LHCN-M2 (cell line): ENCODE measurements at places on chromosomes 5 and 9. TPM values are rescaled to one million over a fixed set of nuclear protein-coding genes. Genes with fewer than 3 reads are reported as not detected.

- DNase-seq, result no peak
Measured at GRCh38 chr5:53337827-53338226, 142.6 kb upstream of the FST start.

Gene NUTM2F
- total RNA-seq, result not detected in 2 replicates

Gene PIP5K1B
- not detected in 2 replicates for total RNA-seq

GRCh38 chr9:89796606-89797005 is 191.8 kb downstream of the GADD45G start:
- no peak for DNase-seq

Gene IFNA13
- total RNA-seq, result not detected in 2 replicates

DNA sequence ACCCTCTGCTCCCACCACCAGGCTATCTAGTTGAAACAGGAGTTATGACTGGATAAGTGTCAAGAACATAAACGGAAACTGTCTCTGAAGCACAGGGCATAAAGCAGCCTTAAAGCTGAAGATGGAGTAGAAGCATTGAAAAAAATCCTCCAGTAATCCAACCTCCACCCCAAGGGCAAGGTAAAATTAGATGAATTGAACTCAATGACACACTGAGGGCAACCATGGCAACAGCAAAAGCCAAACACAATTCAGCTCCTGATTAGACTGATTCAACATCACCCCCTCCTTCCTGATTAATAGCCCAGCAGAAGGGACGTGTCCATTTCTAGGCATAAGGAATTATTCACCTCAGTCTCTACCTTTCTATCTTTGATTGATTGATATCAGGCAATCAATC is 183.2 kb upstream of the MAP3K1 start:
- DNase-seq, result no peak

DNA sequence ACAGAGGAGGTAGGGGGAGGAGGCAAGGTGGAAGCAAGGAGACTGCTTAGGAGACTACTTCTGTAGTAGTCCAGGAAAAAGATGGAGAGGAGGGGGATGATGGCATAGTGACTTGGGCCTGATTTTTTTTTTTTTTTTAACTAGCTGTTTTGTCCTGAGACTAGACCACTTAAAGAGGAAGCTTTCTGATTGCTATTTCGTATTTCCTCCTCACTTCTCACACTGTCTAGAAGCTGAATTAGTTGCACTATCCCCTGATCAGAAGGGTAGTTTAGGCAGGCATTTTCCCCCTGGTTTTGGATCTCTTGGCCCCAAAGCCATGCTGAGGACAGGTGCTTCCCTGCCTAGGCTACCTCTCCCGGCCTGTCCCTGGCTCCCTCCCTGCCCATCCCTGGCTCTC is 14.9 kb downstream of the LARP1 start:
- DNase-seq, result no peak

DNA sequence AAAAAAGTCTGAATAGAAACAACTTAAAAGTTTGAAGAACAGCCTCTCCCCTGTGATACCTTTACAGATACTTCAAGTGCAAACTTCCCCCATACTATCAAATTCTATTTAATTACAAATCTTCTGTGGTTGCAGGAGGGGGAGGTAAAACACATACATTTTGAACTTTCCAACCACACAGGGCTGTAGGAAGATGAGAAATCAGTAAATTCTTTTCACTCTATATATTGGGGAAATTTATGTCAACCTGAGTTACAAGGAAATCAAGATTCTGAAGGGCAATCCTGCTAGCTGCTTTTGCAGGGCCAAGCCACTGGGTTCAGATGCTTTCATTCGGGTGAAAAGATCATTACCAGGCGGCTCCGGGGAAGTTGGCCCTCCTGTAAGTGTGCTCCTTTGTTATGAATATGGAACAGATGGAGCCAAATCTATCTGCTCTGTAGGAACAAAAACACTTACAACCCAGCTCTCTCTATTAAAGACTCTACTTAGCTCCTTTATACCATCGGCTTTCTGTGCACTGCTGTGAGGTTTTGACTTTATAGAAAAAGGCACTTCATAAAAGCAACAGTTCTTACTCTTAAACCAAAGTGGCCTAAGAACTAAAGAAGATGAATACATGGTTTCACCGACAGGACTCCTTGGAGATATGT is 269.1 kb downstream of the EFNA5 start:
- DNase-seq, result no peak
